A549 treated with CORT108297 at 1 μM for 4 hours (cell line): ENCODE measurements at places on chromosomes 4 and X. TPM values are rescaled to one million over a fixed set of nuclear protein-coding genes. Genes with fewer than 3 reads are reported as not detected.

The FAM9B gene
- not detected in 5 replicates for total RNA-seq

The DMD gene
- total RNA-seq = 0.03 to 0.06 TPM (median 0.03 TPM) in 3 of 5 replicates, not detected in the others

The TLR8 gene
- total RNA-seq = not detected in 5 replicates

The RCHY1 gene
- total RNA-seq = 12.5 to 21.7 TPM (median 15.8 TPM) in 5 replicates

The NAA11 gene
- total RNA-seq = not detected in 5 replicates

The CXCL8 gene
- 5.9 to 27.4 TPM (median 13.4 TPM) in 5 replicates for total RNA-seq

The TRIM61 gene
- not detected in 5 replicates for total RNA-seq

The NPFFR2 gene
- total RNA-seq = 0.05 TPM in 1 of 5 replicates, not detected in the others

The CT45A2 gene
- 0.09 TPM in 1 of 5 replicates, not detected in the others for total RNA-seq

The F8A2 gene
- not detected in 5 replicates for total RNA-seq

The CISD2 gene
- 36.5 to 47.8 TPM (median 39.2 TPM) in 5 replicates for total RNA-seq

The MORC4 gene
- total RNA-seq = 31.2 to 47.7 TPM (median 33.6 TPM) in 5 replicates

The ZNF157 gene
- total RNA-seq = 0.05 TPM in 1 of 5 replicates, not detected in the others

The WDR17 gene
- 1.4 to 2.2 TPM (median 1.9 TPM) in 5 replicates for total RNA-seq

The SORCS2 gene
- total RNA-seq = 2.8 to 5.6 TPM (median 4.2 TPM) in 5 replicates

The HGFAC gene
- 0.08 to 0.28 TPM (median 0.18 TPM) in 5 replicates for total RNA-seq

The P2RY4 gene
- not detected in 5 replicates for total RNA-seq

The EDNRA gene
- 0.20 to 0.47 TPM (median 0.35 TPM) in 5 replicates for total RNA-seq

The ODAM gene
- not detected in 5 replicates for total RNA-seq

The LNX1 gene
- 0.03 to 0.13 TPM (median 0.06 TPM) in 3 of 5 replicates, not detected in the others for total RNA-seq

The SLC26A1 gene
- 0.10 to 0.34 TPM (median 0.23 TPM) in 5 replicates for total RNA-seq

The TMEM150C gene
- 0.65 to 1.6 TPM (median 1.2 TPM) in 5 replicates for total RNA-seq

The UTP3 gene
- total RNA-seq = 32.0 to 48.0 TPM (median 35.8 TPM) in 5 replicates

The ANOS1 gene
- 0.02 to 0.14 TPM (median 0.06 TPM) in 5 replicates for total RNA-seq

The SPANXN4 gene
- total RNA-seq = not detected in 5 replicates
